ENCODE measurements at places on chromosomes 5 and 9. TPM values are rescaled to one million over a fixed set of nuclear protein-coding genes. Genes with fewer than 3 reads are reported as not detected.
A peak's percentile ranks its signal among the peaks of the same experiment; 100 is the strongest.

Gene RPL12
- 1,710 TPM for total RNA-seq

Gene GFPT2
- total RNA-seq: 89.8 TPM

GRCh38 chr5:150801117-150801927 is 22.8 kb downstream of the SMIM3 start:
- H3K4me1 ChIP-seq: no peaks in the 10 kb centered on the region
- no peaks in the 10 kb centered on the region for H3K27me3 ChIP-seq
- peak overlapping the region; percentile 66 for H3K4me3 ChIP-seq
- H3K27ac ChIP-seq: no peak overlapping the region
- H3K36me3 ChIP-seq: peaks cover 6% of the 10 kb centered on the region

GRCh38 chr5:31656806-31657205 is 17.9 kb downstream of the PDZD2 start:
- H3K27ac ChIP-seq: no peak overlapping the region
- DNase-seq: no peak
- no peaks in the 10 kb centered on the region for H3K36me3 ChIP-seq
- no peak overlapping the region for H3K4me3 ChIP-seq
- H3K27me3 ChIP-seq: no peaks in the 10 kb centered on the region

GRCh38 chr9:138078846-138079245 is 201.3 kb downstream of the CACNA1B start:
- H3K36me3 ChIP-seq: peaks cover 37% of the 10 kb centered on the region
- no peak for DNase-seq
- H3K4me3 ChIP-seq: no peak overlapping the region
- no peak overlapping the region for H3K27ac ChIP-seq
- no peaks in the 10 kb centered on the region for H3K27me3 ChIP-seq
- no peaks in the 10 kb centered on the region for H3K4me1 ChIP-seq

- H3K27ac ChIP-seq: no peak overlapping the region
- H3K27me3 ChIP-seq: no peaks in the 10 kb centered on the region
- H3K4me1 ChIP-seq: no peaks in the 10 kb centered on the region
- H3K36me3 ChIP-seq: no peaks in the 10 kb centered on the region
- no peak overlapping the region for H3K4me3 ChIP-seq
- no peak for DNase-seq
Measured at GRCh38 chr5:161372682-161373344, 173.7 kb downstream of the GABRB2 start.

DNA sequence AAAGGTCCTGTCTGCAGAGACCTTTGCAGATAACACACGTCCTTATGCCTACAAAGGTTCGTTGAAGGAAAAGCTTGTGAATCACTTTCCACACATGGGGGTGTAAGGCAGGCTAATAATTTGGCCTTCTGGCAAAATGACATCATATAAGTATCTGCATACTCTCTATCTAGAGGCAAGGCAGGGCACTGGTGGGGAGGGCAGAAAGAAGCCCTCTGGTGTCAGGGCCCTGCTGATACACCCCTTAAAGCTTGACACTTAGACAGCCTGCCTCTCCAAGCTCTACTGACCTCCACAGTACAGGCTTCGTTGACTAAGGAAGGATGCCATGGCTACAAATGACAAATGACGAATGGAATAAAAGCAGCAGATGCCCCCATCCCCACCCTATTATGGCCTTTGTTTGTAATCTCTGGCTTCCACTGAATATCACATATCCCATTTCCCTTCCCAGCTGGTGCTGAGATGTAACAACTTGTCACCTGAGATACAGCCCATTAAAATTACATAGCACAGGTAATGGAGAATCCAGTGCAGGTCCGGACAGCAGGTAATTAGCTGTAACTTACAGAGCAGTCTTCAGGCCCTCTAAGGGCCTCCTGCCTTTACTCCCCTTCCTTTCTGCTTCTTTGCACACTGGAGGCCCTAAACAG is 76.9 kb upstream of the IFNK start:
- no peak overlapping the region for H3K27ac ChIP-seq
- H3K36me3 ChIP-seq: no peaks in the 10 kb centered on the region
- H3K4me1 ChIP-seq: no peaks in the 10 kb centered on the region
- no peaks in the 10 kb centered on the region for H3K27me3 ChIP-seq
- DNase-seq: no peak

DNA sequence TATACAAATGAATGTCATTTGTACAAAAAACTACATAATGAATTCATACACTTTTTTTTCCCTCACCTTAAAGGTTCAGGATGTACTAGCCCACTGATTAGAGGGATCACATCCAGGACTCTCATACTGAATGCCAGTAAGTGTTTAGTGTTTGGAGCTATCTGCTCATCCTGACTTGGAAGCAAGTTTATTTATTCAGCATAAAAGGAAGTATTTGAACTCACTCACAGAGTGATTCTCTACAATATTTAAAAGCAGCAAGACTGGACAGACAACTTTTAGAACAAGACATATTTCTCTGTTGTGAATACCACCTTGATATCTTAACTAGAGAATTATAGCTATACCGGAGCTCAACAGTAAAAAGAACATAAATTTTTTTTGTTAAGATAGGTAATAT is 14.8 kb upstream of the IQGAP2 start:
- no peak for DNase-seq
- H3K4me3 ChIP-seq: no peak overlapping the region
- H3K27me3 ChIP-seq: no peaks in the 10 kb centered on the region
- no peaks in the 10 kb centered on the region for H3K36me3 ChIP-seq

- peaks cover 4% of the 10 kb centered on the region for H3K36me3 ChIP-seq
- no peaks in the 10 kb centered on the region for H3K27me3 ChIP-seq
- no peak overlapping the region for H3K4me3 ChIP-seq
- no peak for DNase-seq
- no peak overlapping the region for H3K27ac ChIP-seq
Measured at GRCh38 chr9:89440951-89441654, 56.8 kb downstream of the SEMA4D start.

DNA sequence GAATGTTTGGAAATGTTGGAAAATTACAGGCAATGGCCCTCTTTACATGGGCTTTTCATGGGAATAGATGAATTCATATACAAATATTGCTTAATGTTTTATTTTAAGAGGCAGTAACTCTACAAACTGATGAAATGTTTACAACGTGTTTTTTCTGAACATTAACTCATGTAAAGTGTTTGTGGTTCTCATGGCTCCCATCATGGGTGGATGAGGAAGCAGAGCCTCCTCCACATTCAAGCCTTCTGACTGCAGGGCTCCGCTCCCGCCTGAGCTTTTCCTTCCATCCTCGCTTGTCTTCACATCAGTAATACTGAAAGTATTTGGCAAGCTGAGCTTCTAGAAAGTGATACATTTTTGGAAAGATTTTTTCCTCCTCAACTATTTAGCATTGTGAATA is 204.2 kb downstream of the ARHGAP26 start:
- no peak for DNase-seq
- no peak overlapping the region for H3K4me3 ChIP-seq
- no peaks in the 10 kb centered on the region for H3K27me3 ChIP-seq
- no peaks in the 10 kb centered on the region for H3K4me1 ChIP-seq

DNA sequence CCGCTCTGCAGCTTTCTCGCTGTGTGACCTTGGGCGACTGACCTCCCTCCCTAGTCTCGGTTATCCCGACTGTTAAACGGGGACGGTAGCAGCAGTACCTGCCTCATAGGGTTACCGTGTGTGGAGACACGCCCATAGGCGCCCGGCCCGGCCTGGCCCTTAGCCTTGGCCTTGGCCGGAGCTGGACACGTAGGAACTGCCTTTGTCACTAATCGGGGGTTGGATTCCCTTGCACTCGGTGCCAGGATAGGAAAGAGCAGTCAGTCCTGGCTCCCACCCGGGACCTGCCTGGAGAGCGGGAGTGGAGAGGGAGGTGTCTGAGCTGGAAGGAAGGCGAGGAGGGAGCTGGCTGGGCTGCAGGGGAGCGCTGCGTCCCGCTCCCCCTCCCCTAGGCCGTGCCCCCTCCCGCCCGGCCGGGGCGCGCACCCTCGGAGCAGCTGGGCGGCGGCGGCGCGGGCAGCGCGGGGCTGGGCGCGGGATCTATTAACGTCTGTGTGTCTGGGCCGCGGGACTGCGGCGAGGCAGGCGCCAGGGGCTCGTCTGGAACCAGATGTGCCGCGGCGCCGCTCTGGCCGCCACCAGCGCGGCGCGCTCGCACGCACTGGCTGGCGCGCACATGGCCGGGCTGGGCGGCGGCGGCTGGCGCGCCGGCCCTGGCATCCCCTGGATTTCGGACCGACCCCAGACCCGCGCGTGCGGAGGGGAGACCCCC is 31.7 kb downstream of the PRRX2 start:
- no peaks in the 10 kb centered on the region for H3K36me3 ChIP-seq
- H3K27ac ChIP-seq: no peak overlapping the region
- H3K4me1 ChIP-seq: no peaks in the 10 kb centered on the region

- no peak overlapping the region for H3K27ac ChIP-seq
- DNase-seq: no peak
- H3K4me1 ChIP-seq: no peaks in the 10 kb centered on the region
- H3K27me3 ChIP-seq: no peaks in the 10 kb centered on the region
- H3K4me3 ChIP-seq: no peak overlapping the region
Measured at GRCh38 chr9:8668231-8668630, 868.7 kb upstream of the DMAC1 start.

DNA sequence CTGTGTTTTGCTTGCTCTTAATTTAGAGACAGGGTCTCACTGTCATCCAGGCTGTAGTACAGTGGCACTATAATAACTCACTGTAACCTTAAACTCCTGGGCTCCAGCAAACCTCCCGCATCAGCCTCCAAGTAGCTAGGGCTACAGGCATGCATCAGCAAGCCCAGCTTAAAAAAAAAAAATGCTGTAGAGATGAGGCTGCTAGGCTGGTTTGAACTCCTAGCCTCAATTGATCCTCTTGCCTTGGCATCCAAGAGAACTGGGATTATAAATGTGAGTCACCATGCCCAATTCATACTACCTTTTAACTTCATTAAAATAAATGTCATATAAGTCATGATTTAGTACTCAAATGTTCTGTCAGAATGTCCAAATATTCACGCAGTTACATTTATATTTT is 2195.7 kb upstream of the C9orf72 start:
- DNase-seq: no peak
- H3K27me3 ChIP-seq: no peaks in the 10 kb centered on the region
- H3K27ac ChIP-seq: no peak overlapping the region
- peaks cover 15% of the 10 kb centered on the region for H3K36me3 ChIP-seq
- no peak overlapping the region for H3K4me3 ChIP-seq

DNA sequence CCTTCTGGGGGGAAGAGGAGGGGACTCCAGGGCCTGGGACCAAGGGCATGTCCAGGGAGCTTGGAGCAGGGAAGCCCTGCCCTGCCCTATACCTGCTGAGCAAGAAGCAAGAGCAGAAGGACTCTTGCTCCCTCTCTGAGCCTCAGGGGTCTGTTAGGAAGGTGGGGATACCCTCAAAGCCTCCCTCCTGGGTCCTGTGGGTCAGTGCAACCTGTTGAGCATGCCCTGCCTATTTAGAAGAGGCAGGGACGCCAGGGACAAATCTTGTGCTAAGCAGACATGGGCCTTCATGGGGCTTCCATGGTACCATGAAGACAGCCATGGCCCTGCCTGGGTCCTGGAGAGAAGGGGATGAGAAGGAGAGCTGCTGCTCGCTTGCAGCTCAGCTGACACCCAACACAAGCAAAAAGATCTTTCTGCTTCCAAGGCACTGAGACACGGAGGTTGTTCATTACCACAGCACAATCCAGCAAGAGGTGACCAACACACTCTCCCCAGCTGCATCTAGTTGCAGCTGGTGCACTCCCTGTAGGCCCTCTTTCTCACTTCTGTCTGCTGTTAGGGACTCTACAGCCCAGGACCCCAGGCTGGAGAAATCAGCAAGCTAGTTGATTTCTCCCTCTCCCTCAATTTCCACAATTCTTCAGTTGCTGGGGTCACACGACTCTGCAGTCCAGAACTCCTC is 39.3 kb downstream of the C9orf50 start:
- no peak overlapping the region for H3K4me3 ChIP-seq
- no peaks in the 10 kb centered on the region for H3K36me3 ChIP-seq
- H3K4me1 ChIP-seq: no peaks in the 10 kb centered on the region
